T follicular helper cell (primary cell): ENCODE measurements at places on chromosomes 5 and 9.

- DNase-seq = no peak
These were observed 111.8 kb downstream of the ACTL7B start for GRCh38 chr9:108743901-108744371.

DNA sequence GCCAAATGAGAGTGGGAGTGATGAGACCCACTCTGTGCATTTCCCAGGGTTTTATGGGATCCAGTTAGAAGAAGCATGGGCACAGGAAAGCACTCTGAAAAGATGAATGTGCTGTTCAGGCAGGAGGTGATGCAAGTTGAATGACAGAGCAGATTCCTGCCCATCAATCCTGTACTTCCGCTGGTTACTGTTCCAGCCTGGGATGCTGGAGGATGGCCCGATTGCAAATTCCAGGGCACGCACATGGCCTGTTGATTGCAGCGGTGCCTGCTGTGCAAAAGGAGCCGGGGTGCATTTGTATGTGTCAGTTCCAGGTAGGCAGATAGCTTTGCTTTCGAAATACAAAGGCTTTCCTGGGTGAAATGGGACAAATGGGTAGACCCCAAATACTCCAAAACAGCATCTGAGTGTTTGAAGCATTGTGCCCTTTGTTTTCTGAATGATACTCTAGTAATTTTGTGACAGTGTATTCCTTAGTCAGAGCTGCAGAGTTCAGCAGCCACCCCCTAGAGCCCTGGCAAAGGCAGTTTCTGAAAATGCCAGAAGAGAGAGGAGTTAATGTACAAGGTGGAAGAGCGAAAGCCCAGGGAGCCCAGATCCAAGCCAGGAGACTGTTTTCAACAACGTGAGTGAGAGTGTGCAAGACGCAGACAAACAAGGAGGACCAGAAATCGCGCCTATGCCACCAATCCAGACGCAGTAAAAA lies 454.2 kb upstream of the CLINT1 start:
- DNase-seq = no peak

DNA sequence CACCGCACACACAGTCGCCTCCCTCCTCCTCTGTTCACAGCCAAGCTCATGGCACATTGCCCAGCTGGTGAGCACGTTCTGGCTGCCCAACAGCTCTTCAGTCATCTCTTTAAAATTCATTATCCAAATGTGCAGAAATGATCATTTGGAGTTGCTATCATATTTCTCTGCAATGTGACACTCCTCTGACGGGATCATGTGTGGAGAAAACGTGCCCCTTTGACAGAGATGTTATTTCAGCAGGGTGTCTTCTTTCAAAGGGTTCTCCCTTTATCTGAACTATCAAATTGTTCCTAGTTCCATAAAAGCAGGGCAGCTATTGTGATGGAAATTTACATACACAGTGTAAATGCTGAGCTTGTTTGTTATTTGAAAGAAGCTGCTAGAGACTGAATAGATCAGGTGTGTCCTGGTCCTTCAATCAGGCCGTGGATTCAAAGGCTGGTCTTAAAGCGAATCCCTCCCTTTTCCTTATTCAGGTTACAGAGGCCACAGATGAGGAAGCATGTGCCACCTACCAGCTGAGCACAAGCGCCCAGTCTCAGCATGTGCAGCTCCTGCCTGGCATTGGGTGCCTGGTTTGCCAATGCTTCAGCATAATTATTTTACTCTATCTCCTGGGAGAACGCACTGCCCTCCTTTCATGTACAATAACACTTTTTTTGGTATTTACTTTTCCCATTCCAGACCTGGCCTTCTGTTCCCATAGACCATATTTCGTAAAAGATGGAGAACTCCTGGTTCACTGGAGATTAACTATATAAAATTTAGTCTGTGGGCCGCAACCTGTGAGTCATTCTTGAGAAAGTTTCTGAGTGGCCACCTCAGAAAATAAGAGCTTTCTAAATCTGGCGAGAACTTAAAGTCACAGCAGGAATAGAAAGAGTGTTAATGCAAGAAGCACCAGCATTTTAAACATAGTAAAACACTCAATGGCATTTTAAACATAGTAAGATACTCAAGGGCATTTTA lies 433.7 kb downstream of the ENC1 start:
- DNase-seq = no peak

DNA sequence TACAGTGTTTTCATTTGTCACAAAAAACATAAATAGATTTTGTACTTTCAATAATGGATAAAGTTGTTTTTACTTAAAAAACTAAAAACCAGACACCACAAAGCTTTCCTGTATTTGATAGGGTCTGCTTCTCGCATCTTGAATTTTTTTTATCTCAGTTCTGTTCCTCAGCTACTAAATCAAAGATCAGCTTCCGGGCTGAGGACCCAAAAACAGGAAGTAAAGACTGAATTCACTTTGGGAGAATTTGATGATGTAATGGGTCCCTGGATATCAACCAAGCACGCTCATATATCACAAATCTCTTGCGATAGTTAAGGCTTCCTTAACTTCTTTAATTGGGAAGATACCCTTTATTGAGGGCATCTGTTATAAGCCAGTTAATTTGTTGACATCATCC lies 24.1 kb downstream of the ITK start:
- DNase-seq = no peak

- no peak for DNase-seq
These were observed 21.0 kb downstream of the ANKRD33B start for GRCh38 chr5:10584714-10585517.

DNA sequence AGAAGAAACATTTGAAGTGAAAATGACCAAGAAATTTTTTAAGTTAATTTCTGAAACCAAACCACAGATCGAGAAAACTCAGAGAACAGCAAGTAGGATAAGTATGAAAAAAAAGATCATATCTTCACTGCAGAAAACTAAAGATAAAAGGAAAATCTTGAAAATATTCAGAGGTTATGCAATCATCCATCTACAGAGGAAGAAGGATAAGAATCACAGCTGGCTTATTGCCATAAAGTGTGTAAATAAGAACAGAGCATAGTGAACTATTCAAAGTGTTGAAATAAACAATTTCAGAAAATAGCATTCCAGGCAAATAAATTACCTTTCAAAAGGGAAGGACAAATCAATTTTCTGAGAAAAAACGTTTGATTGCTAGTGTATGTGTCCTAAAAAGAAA lies 1191.7 kb upstream of the CDH6 start:
- DNase-seq = no peak

- DNase-seq = no peak
These were observed 150.5 kb downstream of the GAPVD1 start for GRCh38 chr9:125412166-125412565.

DNA sequence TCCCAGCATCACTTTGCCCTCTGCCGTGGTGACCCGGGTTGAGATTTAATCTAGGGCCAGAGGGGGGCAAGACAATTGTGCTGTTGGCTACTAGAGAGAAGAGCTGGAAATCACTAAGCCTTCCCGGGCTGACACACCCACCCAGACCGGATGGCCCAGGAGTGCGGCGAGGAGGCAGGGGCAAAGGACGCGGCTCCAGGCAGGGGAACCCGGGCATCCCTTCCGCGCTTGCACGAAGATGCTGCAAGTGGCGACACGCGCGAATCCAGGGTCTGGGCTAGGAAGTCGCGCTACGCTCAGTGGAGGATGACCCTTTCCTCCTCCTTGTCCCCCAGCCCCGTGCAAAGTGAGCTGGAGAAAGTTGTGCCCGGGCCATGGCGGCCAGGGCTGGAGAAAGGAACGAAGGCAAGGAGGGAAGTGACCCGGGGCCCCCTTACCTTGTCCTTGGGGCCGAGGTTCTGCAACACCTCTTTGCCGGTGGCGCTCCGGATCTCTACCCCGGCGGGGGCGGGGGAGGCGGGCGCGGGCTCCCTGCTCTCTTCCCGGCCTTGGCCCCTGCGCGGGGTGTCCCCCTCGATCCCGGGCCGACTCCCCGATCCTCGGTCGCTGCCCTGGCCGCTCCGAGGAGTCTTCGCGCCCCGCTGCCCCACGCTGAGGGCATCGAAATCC lies 693 bp downstream of the DPYSL3 start:
- no peak for DNase-seq

- DNase-seq = no peak
These were observed 271.9 kb downstream of the SLIT3 start for GRCh38 chr5:169029037-169029436.

GRCh38 chr5:81428861-81429260 lies 34.9 kb upstream of the ACOT12 start:
- no peak for DNase-seq
